ENCODE measurements at places on chromosomes 12 and 14. TPM values are rescaled to one million over a fixed set of nuclear protein-coding genes. Genes with fewer than 3 reads are reported as not detected.

INTS13 gene
- total RNA-seq, result 41.5 TPM

VASH1 gene
- total RNA-seq, result 0.16 TPM

BEST3 gene
- total RNA-seq, result 1.5 TPM

DEPDC4 gene
- total RNA-seq, result 3.9 TPM

HRK gene
- 1.3 TPM for total RNA-seq

TAS2R20 gene
- total RNA-seq, result 3.8 TPM

FOXA1 gene
- total RNA-seq, result 271 TPM

PPP4R3A gene
- total RNA-seq, result 98.9 TPM

FGF6 gene
- total RNA-seq, result not detected

SYCP3 gene
- 0.16 TPM for total RNA-seq

INHBC gene
- not detected for total RNA-seq

GZMB gene
- total RNA-seq, result not detected

CLEC1B gene
- total RNA-seq, result not detected

PYGL gene
- 80.8 TPM for total RNA-seq

KRT78 gene
- not detected for total RNA-seq
